Endodermal cell (in vitro differentiated cells): ENCODE measurements at places on chromosomes 12 and 14. TPM values are rescaled to one million over a fixed set of nuclear protein-coding genes. Genes with fewer than 3 reads are reported as not detected.

B3GNT4 gene
- total RNA-seq: 0.74 to 11.5 TPM (median 1.8 TPM) in 3 replicates

HCAR1 gene
- not detected in 3 replicates for total RNA-seq

ALKBH2 gene
- total RNA-seq: 10.5 and 13.8 TPM in 2 replicates

FAM181A gene
- total RNA-seq: not detected in 3 replicates

C1QL4 gene
- 0.14 and 0.20 TPM in 2 replicates for total RNA-seq

MIPOL1 gene
- total RNA-seq: 24.7 to 32.7 TPM (median 28.5 TPM) in 3 replicates

CPNE6 gene
- not detected in 2 replicates for total RNA-seq

CLEC7A gene
- total RNA-seq: not detected in 2 replicates

GALC gene
- total RNA-seq: 27.8 and 31.8 TPM in 2 replicates

TCL1B gene
- total RNA-seq: 0.93 and 0.95 TPM in 2 replicates

SERPINA9 gene
- total RNA-seq: not detected in 2 replicates

STAT6 gene
- 60.2 to 65.5 TPM (median 62.6 TPM) in 3 replicates for total RNA-seq

BTBD7 gene
- total RNA-seq: 48.6 and 54.0 TPM in 2 replicates

RASSF8 gene
- total RNA-seq: 159 and 183 TPM in 2 replicates

E2F7 gene
- total RNA-seq: 6.4 to 22.5 TPM (median 21.0 TPM) in 3 replicates

GARIN6 gene
- not detected in 3 replicates for total RNA-seq

ESPL1 gene
- 18.5 to 52.2 TPM (median 50.7 TPM) in 3 replicates for total RNA-seq

KRT4 gene
- not detected in 2 replicates for total RNA-seq

GYS2 gene
- not detected in 3 replicates for total RNA-seq

MYL6B gene
- total RNA-seq: 153 and 166 TPM in 2 replicates

SPTB gene
- total RNA-seq: 0.77 TPM in 2 replicates

EML1 gene
- 14.5 to 31.4 TPM (median 27.9 TPM) in 3 replicates for total RNA-seq

MYF6 gene
- not detected in 2 replicates for total RNA-seq

OR4E2 gene
- total RNA-seq: not detected in 2 replicates

PRH2 gene
- total RNA-seq: not detected in 3 replicates

PTPN21 gene
- total RNA-seq: 21.5 and 23.8 TPM in 2 replicates

RAD51AP1 gene
- total RNA-seq: 76.0 and 77.8 TPM in 2 replicates

OR6C2 gene
- total RNA-seq: not detected in 3 replicates

SLC17A8 gene
- total RNA-seq: 0.23 to 0.35 TPM in 2 of 3 replicates, not detected in the other

SRRM4 gene
- 0.42 to 0.76 TPM (median 0.71 TPM) in 3 replicates for total RNA-seq

MPHOSPH9 gene
- 46.1 and 68.4 TPM in 2 replicates for total RNA-seq

JAG2 gene
- 6.4 to 9.3 TPM (median 7.3 TPM) in 3 replicates for total RNA-seq

DCN gene
- total RNA-seq: not detected in 2 replicates

KRT78 gene
- total RNA-seq: not detected in 3 replicates

VRTN gene
- total RNA-seq: 43.8 to 65.7 TPM (median 61.8 TPM) in 3 replicates

KERA gene
- not detected in 2 replicates for total RNA-seq

PGF gene
- total RNA-seq: 3.0 to 7.9 TPM (median 7.6 TPM) in 3 replicates

GLI1 gene
- 5.6 and 6.4 TPM in 2 replicates for total RNA-seq
